Fibroblast of the aortic adventitia (primary cell): ENCODE measurements at places on chromosomes 4 and X. TPM values are rescaled to one million over a fixed set of nuclear protein-coding genes. Genes with fewer than 3 reads are reported as not detected.

The KLF3 gene
- total RNA-seq, result 22.3 and 41.8 TPM in 2 replicates

The PHOX2B gene
- not detected in 2 replicates for total RNA-seq

The SAT1 gene
- 75.7 and 450 TPM in 2 replicates for total RNA-seq

The NDST3 gene
- not detected in 2 replicates for total RNA-seq

The ZNF157 gene
- total RNA-seq, result 1.3 TPM in 1 of 2 replicates, not detected in the other

The BRS3 gene
- total RNA-seq, result not detected in 2 replicates

The AMBN gene
- not detected in 2 replicates for total RNA-seq

The ENPEP gene
- total RNA-seq, result 0.54 and 5.9 TPM in 2 replicates

The DCAF12L1 gene
- total RNA-seq, result not detected in 2 replicates

The PRR32 gene
- not detected in 2 replicates for total RNA-seq

The SMARCA1 gene
- 62.5 and 110 TPM in 2 replicates for total RNA-seq

GRCh38 chr4:135338181-135338580, 1136.6 kb upstream of the PABPC4L start:
- no peak for DNase-seq

DNA sequence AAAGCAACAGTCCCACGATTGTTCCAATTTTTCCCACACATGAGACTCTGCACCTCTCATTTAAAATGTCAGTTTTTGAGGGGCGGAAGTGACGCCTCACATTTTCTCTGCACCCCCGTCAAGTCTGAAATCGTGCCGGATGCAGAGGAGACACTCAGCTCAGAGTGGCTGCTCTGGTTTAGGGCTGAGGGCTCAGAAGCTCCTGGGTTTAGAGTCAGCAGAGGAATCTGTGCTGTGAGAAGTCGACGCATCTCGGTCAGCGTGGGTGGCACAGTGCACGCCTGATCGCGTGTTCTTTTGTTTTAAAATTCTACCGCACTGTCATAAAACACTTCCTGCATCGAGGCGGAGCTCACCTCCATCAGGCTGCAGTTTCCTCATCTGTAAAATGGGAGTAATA, 116.7 kb upstream of the ADRA2C start:
- DNase-seq, result no peak

DNA sequence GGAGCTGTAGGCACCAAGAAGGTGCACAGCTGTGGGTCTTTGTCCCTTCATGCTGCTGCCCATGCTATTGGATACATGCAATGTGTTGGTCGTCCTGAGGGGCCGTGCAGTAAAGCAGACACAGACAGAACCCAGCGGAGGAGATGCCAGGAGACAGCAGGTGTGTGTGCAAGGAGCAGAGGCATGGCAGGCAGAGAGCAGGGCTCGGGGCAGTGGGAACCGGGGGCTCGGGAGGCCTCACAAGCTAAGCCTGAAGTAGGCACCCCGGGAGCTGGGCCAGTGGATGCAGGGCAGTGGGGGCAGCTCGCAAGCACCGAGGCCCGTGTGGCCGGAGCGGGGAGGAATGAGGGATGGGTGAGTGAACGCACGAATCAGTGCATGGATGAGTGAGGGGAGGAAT, 13.2 kb downstream of the HTRA3 start:
- no peak for DNase-seq

DNA sequence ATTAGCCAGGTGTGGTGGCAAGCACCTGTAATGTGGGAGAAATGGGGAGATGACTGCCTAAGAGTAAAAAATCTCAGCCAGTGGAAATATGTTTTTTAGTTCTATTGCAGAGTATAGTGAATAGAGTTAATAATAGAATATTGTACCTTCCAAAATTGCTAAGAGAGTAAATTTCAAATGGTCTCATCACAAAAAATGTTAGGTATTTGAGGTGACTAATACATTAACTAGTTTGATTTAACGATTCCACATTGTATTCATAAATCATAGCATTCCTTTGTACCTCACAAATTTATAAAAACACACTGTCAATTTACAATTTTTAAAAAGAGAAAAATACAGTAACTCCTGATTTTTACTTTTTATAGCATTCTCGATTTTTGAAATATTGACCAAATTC, 681.5 kb upstream of the EPHA5 start:
- peak; percentile 31 for DNase-seq

GRCh38 chrX:25858273-25858880, 279.8 kb upstream of the MAGEB18 start:
- peak; percentile 42 for DNase-seq

GRCh38 chrX:65726715-65727114, 59.3 kb downstream of the MSN start:
- no peak for DNase-seq

GRCh38 chr4:102392033-102392744, 46.9 kb upstream of the SLC39A8 start:
- no peak for DNase-seq

GRCh38 chr4:1746265-1746691, 25.0 kb downstream of the TACC3 start:
- DNase-seq, result peak; percentile 59

GRCh38 chrX:105190252-105190853, 30.1 kb downstream of the TEX13A start:
- DNase-seq, result peak; percentile 44

DNA sequence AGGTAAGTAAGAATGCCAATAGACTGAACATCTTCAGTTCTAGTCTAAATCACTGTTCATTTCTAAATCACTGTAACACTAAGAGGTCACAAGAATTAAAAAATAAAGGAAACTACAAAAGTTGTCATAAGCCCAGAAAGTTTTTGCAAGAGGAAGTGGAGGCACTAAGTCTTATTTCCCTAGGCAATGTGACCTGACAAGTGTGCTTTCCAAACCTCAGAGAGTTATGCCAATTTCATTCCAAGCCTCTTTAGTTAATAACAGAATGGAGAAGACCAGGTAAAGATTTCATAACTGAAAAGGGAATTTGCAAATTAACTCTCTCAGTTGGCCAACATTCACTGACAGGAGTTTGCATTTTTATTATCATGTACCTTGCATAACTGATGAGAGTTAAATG, 40.5 kb downstream of the BBS12 start:
- no peak for DNase-seq

DNA sequence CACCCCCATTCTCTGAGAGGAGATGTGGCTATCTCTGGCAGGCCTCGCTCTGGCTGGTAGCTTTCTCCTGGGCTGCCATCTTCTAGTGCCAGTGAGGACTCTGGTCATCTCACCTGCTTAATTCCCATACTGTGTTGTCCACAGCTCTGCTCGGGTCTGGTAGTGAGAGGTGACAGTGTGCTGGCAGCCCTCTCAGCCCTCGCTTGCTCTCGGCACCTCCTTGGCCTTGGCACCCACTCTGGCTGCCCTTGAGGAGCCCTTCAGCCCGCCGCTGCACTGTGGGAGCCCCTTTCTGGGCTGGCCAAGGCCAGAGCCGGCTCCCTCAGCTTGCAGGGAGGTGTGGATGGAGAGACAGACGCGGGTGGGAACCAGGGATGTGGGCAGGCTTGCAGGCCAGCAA, 52.7 kb downstream of the CPLX1 start:
- DNase-seq, result no peak

- DNase-seq, result no peak
Measured at GRCh38 chr4:83174844-83175414, 60.4 kb upstream of the PLAC8 start.

DNA sequence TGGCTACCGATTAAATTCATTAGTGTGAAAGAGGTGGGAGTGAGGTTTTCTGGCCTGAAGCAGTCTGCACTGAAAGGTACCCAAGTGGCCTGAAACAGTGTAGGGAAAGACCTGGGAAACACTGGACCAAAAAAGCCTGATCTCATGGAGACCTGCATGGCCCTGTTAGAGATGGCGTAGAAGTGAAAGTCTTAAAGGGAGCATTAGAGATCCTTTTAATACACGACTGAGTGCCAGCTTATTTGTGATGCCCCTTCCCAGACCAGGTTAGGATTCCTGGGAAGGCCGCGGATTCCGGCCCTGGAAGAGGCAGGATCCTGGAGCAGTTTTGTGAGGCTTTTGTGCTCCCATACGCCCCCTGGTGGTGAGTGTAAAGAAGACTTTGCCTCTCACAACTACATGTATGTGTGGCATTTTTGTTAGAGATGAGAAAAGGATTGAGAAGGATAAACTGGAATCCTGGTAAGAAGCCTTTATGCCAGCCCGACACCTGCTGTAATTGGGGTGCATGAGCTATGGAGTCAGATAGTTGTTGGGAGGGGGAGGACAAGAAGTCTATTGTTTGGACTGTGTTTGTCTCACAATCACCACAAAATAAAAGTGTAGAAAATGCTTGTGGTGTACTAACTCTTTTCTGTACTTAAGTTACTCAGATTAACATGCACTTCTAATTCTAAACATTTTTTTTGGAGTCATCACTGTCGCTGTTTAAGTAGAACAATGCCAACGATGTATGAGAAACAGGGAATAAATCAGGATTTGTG, 54.0 kb downstream of the JADE1 start:
- peak; percentile 88 for DNase-seq

GRCh38 chr4:120071192-120071795, 4.6 kb upstream of the MAD2L1 start:
- DNase-seq, result peak; percentile 87
